ENCODE measurements at places on chromosomes 1 and 21.

GRCh38 chr21:14064296-14064645, 146.5 kb downstream of the LIPI start:
- no peak for DNase-seq

- no peak for DNase-seq
Measured at GRCh38 chr1:159959451-159959850, 5.4 kb upstream of the SLAMF9 start.

GRCh38 chr1:59568158-59568935, 246.4 kb upstream of the HOOK1 start:
- DNase-seq, result no peak

DNA sequence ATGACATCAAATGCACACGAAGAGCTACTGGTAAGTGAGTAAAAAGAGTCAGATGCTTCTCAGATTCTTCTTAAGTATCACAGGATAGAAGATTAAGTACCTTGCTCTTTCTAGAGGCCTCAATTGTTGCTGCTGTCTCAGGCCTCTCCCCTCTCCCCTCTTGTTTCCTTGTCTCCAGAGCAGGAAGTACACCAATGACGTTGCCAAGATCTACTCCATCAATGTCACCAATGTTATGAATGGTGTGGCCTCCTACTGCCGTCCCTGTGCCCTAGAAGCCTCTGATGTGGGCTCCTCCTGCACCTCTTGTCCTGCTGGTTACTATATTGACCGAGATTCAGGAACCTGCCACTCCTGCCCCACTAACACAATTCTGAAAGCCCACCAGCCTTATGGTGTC, 21.3 kb upstream of the SARS1 start:
- no peak for DNase-seq

- no peak for DNase-seq
Measured at GRCh38 chr1:98053471-98054366, 132.9 kb upstream of the DPYD start.

GRCh38 chr1:66375125-66375524, 158.8 kb upstream of the SGIP1 start:
- no peak for DNase-seq

- peak; percentile 41 for DNase-seq
Measured at GRCh38 chr1:2381741-2382620, 9.4 kb downstream of the MORN1 start.

DNA sequence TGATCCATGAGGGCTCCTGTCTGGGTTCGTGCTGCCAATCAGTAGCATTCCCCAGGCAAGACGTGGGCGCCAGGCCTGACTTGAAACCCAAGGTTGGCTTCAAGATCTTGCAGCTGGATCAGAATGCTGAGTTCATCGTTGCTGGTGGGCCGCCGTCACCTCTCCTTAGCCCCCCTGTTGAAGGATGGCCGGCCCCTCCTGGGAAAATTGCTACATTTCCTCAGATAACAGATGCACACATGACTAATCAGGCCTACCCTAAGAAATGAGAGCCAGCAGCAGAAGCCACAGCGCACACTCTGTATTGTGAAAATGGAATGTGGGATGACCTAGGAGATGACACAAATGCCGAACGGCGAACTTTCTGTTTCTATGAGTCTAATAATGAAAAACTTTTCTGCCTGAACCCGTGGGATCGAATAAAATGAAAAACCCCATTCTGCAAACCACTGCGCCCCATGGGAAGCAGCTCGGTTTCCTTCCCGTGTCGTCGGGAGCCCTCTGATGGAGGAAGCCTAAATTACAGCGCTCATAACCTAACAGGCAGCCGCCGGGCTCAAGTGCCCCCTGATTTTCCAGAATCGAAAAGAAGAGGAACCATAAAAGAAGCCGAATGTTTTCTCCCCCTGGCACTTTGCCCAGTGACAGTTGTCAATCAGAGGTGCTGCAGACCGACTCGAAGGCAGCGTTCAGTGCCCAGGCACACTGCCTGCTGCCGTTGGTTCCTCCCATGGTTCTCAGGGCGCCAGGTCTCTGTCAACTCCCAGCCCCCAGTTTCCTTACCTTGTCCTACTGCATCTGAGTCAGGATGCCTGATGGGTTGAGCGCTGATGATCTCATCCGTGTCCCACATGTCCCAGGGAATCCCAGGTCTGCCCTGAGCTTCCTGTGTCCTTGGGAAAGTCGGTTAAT, 38.2 kb upstream of the H6PD start:
- no peak for DNase-seq

GRCh38 chr21:39281207-39281606, 32.2 kb downstream of the BRWD1 start:
- DNase-seq, result no peak

DNA sequence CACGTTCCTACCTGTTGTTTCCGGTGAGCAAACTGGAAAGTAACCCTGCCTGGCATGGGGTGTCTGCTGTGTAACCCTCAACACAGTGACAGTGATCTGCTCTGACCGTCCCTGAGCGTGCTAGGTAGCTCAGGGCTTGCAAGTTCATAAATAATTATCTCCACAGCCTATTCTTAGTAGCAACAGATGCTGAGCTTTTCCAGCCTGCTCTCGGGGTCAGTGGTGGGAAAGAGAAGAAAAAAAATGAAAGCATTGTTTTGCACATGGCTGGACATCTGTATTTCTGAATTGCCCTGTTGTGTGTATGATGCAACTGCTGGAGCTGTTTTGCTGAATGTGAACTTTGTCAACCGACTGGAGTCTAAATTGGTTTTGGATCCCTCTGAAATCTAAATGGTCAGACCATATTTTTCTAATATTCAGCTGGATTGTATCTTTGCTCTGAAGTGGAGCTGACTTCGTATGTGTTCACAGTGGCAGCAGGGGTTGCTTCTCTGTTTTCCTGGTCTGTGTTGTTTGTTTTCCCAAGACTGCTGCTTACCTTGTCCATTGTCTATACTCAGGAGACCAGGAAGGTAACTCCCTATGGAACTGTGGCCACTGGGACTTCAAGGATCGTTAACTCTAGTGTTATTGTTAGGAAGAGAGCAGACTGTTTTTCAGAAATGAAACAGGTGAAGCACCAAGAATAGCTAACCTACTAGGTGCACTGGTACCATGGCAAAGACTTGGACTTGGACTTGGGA, 27.0 kb downstream of the TGFB2 start:
- no peak for DNase-seq

GRCh38 chr1:218565377-218565776, 220.2 kb downstream of the TGFB2 start:
- no peak for DNase-seq

GRCh38 chr1:149844101-149844500, 55.3 kb upstream of the BOLA1 start:
- DNase-seq, result no peak

DNA sequence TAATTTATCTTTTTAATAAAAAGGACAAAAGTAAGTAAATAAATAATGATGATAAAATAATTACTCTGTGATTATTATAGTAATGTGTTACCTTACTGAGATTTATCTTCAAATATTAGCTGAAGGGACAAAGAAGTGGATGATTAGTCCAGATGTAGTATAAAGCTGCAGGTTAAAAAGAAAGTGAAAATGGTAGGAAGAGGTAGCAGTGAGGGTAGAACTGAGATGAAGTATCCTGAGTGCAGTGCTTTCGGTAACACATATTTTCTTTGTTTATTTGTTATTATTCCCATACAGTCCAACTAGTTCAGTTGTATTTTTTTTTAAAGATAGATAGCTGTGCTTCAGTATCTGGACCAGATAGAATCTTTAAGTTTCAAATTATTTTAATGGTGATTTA, 1203.5 kb downstream of the NCAM2 start:
- no peak for DNase-seq

DNA sequence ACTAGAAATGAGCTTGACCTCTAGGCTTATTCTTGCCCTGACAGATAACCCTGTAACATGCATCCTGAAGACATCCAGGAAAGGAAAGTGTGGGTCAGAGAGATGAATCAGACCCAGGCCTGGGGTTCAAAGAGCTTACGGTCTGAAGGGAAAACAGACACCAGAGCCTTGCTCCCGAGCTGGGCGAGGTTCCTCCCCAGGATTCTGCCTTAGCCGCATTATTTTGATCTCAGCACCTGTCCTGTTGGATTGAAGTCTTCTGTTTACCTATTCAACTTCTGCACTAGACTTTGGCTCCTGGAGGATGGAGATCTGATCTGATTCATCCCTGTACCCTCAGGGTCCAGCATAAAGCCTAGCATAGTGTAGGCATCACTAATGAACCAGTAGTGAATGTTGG, 1.9 kb downstream of the CYP4B1 start:
- DNase-seq, result no peak

DNA sequence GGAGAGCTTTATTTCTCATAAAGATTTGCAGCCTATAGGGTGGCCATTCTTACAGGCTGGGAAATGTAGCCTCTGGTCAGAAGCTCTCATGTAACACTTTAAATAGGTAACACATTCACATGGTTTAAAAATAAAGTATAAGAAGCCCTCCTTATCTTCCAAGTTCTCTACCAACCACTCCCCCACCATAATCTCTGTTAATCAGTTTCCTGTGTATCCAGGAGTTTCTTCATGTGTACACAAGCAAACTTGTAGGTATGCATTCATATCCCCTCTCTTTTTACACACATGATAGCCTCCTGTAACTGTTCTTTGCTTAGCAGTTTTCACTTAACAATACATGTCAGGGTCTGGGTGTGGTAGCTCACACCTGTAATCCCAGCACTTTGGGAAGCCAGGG, 4.9 kb upstream of the STMN1 start:
- no peak for DNase-seq

DNA sequence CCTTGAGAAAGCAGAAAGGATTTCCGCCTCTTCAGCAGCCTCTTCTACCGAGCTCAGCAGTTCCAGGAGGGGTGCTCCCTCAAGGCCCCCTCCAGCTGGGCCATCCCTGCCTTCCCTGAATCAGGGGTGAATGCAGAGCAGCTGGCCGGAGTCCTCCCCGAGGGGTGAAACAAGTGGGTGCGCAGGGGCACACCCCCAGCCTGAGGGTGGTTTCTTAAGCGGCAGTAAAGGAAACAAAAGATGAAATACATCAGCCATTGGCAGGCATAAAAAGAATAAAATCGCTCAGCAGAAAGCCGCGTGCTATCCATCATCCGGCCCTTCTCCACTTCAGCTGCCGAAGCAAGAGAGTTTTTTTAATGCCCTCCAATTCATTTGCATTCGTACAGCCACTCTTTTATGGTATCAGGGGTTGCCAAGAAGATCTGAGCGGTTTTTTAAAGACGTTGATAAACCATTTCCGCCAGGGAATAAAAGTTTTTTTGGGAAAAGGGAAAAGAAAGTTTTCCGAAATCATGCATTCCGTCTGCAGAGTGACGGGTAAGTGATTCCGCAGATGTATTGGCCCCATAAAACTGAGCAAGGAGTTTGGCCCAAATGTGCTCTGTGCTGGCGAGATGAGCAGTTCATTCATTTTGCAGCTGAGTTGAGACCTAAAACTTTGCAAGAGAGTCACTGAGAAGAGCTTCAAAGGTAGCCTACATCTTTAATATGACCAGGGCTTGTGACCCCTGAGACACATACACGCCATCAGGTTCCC, 73.7 kb upstream of the ZC3H12A start:
- DNase-seq, result no peak

DNA sequence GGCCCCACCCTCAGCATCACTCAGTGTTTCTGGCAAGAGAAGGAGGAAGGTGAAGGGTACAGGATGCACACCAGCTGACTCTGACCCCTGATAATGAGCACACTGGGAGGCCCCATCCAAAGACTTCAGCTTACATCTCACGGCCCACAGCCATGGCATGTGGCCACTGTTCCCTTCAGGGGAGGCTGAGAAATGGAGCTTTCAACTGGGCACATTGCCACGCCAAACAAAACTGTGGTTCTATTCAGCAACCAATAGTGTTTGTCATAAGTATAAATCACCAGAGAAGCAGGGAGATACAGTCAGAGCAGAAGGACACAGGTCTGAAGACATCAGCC, 12.7 kb upstream of the TRAF3IP3 start:
- no peak for DNase-seq

GRCh38 chr1:37940299-37940947, 6.4 kb downstream of the INPP5B start:
- DNase-seq, result no peak

GRCh38 chr1:227929751-227930472, 17.8 kb downstream of the WNT9A start:
- DNase-seq, result no peak

- DNase-seq, result no peak
Measured at GRCh38 chr1:213315571-213315970, 264.5 kb downstream of the RPS6KC1 start.

- DNase-seq, result peak; percentile 78
Measured at GRCh38 chr1:27618341-27619082, 14.6 kb upstream of the AHDC1 start.

GRCh38 chr21:36419996-36420395, 34.8 kb downstream of the CHAF1B start:
- DNase-seq, result no peak

GRCh38 chr1:159940006-159940620, 5.3 kb downstream of the IGSF9 start:
- DNase-seq, result no peak

DNA sequence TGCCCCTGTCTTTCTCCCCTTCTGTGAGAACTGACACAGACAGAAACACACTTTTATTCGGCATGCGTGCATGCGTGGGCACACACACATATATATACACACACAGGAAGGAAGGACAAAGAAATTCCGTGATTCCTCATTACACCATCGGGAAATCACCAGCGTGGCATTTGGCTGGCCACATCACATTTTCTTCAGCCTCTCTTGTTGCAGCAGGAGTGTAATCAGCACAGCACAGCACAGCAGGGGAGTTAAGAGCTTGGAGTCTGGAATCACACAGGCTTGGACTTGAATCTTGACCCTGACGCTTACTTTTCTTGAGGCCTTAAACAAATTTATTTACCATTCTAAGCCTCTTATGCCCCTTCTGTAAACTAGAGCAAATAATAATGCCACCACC, 45.3 kb upstream of the EPHA8 start:
- DNase-seq, result no peak

- DNase-seq, result no peak
Measured at GRCh38 chr1:183622013-183622412, 13.6 kb downstream of the ARPC5 start.

- no peak for DNase-seq
Measured at GRCh38 chr1:93964777-93965200, 55.6 kb upstream of the GCLM start.

- DNase-seq, result no peak
Measured at GRCh38 chr1:37055631-37056030, 21.3 kb upstream of the GRIK3 start.

DNA sequence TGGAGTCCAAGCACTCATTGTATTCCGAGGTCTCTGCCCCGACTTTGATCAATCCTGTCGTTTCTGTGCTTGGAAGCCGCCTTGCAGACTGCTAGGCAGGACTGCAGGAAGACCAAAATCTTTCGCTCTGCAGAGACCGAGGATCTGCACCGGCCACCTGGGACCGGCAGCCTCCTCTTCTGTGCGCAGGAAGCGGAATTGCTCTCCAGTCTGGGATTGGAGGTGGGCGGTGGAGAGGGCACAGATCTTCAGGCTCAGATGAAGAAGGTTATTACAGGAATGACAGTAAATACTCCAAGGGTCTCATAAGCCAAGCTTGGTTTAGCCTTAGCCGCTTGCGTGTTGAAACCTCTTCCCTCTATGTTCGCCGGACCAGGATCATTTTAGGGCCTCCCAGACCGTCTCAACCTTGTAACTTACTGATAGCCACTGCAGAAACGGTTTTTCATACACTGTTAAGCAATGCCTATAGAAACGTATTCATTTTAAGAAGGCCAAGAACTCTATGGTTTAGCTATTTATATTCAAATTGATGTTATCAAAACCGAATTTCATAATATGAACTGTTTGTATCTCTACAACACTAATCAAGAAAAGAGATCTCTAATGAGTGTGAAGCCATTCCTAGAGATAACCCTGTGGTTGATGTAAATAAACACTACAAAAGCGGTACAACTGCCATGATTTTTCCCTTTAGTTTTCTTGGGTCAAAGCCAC, 1.1 kb downstream of the MIA3 start:
- DNase-seq, result no peak

- DNase-seq, result peak; percentile 42
Measured at GRCh38 chr1:19448491-19449439, 36.6 kb downstream of the CAPZB start.
